ENCODE measurements at places on chromosomes 4 and X.
A peak's percentile ranks its signal among the peaks of the same experiment; 100 is the strongest.

DNA sequence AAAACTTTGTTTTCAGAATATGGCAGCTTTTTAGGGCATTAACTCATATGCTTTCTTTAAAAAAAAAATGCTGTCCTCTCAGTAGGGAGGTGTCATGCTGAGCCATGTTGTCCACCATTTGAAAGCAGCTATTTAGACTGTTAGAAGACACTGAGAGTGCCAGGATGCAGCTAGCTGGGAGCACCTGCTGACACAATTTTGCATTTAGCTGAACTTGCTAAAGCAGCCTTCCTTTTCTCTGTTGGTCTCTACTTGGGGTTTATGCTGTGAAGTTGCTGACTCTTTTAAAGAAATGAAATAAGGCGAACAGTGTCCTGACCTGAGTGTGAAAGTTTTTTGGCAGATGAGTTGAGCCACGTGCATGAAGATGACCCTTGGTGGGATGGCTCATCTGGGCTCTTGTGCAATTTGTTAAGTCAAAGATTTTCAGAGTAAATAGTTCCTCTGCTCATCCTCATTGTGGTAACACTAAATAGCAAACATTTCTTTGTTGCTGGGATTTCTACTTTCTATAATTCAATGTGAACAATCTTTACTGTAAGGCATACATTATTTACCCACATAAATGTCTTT, 64.5 kb downstream of the CDS1 start:
- no peak for DNase-seq

DNA sequence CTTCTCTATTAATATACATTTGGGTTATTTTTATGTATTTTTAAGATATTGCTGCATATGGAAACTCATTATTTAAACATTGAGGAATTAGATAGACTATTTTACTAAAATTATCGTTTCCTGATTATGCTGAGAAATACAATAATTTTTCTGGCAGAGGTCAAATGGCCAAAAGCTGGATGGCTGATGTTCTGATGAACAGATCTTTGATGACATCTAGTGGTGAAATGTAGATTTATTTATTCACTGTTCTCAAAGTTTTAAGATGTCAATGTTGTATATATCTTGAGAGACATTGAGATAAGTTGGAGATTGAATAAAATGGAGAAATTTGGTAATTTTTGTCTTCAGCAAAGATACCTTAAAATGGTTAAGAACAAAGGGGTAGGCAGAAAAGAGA, 96.2 kb downstream of the UGT8 start:
- DNase-seq: no peak

DNA sequence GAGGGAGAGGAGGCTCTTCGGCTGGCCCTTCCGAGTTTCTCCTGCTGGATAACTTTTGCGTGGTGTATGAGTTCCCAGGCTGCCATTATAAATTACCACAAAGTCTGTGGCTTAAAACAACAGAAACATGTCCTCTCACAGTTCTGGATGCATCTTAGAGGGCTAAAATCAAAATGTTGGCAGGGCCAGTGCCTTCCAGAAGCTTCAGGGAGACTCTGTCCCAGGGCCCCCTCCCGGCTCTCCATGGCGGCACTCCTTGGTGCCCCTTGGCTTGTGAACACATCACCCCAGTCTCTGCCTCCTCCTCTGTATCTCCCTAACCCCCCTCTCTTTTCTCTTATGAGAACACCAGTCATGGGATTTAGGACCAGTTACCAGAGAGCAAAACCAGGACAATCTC, 23.3 kb upstream of the PPP2R2C start:
- no peak for DNase-seq

- DNase-seq: no peak
These were observed 23.1 kb downstream of the NAP1L5 start for GRCh38 chr4:88674565-88674964.

DNA sequence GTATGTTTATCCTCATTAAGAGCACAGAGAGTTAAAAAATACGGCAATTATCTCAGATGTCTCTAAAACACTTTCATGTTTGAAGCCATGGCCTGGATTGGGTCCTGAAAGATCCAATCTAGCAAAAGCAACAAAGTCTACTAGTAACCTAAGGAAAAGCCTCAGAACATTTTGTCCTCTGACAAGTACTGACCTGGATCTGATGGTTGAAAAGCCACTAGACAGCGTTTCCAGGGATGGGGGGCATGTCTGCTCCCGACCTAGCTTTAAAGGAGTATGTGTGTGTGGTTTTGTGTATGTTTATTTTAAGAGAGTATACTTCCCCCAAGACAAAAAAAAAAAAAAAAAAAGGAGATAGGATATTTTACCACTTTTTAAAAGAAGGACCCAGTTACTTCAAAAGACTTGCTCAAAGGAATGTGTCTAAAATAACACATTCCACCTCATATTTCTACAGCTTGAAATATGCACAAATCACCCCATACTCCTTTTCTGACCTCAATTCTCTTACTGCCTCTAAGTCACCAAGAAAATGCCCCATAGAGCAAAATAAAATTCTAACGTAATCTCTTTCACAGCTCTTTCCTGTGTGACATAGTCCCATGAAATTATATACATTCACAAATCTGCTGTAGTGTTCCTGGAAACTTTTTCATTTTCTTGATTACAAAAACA, 189.0 kb upstream of the TTC29 start:
- DNase-seq: no peak

DNA sequence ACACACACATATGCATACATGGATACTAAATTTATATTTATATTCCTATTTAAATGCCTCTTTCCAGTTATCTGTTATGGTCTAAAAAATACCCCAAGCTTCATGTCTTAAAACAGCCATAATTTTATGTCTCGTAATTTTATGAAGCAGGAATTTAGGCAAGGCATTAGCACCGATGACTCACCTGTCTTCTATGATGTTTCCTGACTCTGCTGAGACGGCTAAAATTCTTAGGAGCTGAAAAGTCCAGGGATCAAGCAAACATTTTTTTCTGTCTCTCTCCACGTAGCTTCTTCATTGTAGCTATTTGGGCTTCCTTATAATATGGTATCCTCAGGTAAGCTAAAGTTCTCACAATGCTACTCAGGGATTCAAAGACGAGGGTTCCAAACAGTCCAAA, 930.3 kb downstream of the STIM2 start:
- no peak for DNase-seq

DNA sequence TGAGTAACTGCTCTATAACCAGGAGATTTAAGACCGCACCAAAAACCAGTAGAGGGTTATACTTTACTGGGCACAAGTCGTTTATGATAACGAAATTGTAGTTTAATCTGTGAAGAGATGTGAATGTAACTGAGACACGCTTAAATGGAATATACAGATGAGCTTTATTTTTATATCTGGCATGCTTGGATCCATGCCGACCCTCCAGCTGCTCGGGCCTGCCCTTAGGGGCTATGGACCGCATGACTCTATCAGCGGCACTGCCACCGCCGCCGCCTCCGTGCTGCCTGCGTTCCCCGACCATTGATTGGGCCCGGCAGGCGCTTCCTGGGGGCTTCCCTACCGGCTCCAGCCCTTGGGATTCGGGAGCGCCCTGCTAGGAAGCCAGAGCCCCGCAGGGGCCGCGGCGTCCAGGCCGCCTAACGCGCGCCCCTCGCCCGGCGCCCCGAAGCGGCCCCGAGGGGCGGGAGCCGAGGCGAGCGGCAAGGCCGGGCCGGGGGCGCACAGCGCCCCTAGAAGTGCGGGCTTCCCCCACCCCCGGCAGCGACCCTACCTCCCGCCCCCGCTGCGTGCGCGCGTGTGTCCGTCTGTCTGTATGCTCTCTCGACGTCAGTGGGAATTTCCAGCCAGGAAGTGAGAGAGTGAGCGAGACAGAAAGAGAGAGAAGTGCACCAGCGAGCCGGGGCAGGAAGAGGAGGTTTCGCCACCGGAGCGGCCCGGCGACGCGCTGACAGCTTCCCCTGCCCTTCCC, at the start of gene NFKB1:
NFKB1 (plus strand) TSS at position 664 of the 751 bp plus-strand sequence. CDS start 24,160 bp downstream, outside the sequence.
- DNase-seq: peak; percentile 90

GRCh38 chr4:158159054-158159717, 13.6 kb downstream of the GASK1B start:
- DNase-seq: no peak

DNA sequence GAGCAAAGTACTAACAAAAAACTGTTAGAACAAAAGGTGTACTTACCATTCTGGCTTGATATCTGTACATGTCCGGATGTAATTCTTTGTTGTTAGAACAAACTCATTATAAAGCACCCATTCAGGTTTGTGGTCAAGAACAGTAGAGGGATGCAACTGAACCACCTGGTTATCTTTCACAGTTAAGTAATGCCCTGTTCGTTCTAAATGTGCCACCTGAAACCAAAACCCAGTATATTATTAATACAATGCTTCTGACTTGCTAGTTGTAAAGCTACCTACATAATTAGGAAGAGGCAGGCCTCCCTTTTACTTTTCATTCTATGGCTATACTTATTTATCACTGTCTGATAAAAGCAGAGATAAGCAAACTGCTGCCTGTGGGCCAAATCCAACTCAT, 54.8 kb downstream of the DHX15 start:
- DNase-seq: no peak

GRCh38 chrX:46447384-46447783, 97.8 kb downstream of the ZNF674 start:
- no peak for DNase-seq

DNA sequence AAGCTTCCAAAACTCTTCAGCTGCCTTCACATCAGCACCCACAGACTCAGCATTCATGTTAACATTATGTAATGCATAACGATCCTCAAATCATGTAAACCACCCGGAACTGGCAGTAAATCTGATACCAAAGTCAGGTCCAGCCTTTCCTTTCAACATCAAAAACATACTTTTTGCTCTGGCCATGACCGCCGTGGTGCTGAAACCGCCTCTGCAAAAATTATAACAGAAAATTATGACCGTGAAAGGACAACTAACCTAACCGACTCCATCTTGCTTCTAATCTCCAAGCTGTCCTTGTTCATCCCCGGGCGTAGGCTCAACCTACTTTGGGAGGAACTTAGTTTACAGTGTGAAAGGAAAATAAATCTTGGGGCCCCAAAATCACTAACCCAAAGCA, 51.6 kb downstream of the TRMT44 start:
- no peak for DNase-seq

- DNase-seq: no peak
These were observed 88.0 kb downstream of the NAA11 start for GRCh38 chr4:79237851-79238250.

DNA sequence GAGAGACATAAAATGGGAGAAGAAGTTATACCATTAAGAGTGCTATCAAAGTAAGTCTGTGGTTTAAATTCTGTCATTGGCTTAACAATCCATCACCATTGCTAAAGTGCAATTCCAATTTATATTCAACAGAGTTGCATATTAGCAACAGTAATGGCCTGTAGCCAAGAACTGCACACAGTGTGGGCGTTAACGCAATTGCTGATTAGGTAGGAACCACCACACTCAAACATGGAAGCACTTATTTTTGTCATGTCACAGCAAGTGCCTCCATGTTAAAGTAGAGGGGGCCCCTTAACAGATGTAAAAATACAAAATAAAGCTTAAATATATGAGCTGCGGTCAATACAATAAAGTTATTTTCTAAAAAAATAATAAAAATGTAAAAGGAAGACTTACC, 10.8 kb downstream of the LARP7 start:
- DNase-seq: no peak

DNA sequence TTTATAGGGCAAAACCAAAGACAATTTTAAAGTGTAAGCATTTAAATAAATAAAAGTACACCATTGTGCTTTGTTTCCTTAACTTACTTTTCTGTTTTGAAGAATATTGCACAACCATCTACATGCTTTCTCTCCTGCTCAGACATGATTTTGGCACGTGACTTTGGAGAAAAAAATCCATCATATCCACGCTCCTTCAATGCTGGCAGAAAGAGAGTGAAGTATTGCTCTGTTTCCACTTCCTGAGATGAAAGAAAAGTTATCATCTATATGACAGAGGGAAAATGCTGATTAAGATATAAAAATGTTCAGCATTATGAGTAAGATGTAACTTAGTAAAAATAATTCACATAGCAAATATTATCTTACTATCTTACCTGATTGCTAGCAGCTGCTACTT, 77.1 kb downstream of the CNOT6L start:
- no peak for DNase-seq

DNA sequence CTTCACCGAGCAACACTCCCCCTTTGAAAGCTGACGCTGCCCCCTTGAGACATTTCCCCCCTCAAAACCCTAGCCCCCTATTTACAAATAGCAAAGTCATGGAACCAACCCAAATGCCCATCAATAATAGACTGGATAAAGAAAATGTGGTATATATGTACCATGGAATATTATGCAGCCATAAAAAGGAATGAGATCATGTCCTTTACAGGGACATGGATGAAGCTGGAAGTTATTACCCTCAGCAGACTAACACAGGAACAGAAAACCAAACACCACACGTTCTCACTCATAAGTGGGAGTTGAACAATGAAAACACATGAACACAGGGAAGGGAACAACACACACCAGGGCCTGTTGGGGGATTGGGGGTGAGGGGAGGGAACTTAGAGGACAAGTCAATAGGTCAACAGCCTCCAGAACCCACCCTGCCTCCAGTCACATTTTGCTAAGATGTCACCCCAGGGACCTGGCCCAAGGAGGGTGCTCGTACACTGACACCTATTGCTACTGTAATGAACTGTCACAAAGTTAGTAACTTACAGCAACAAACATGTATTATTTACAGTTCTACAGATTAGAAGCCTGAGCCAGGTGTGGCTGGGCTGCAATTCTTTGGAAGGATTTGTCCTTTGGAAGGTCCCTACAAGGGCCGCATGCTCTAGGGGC, 20.6 kb downstream of the SCD5 start:
- DNase-seq: no peak

GRCh38 chr4:107579099-107579498, 140.9 kb downstream of the PAPSS1 start:
- DNase-seq: no peak

GRCh38 chrX:41716222-41716621, 7.8 kb upstream of the GPR82 start:
- DNase-seq: no peak

- DNase-seq: no peak
These were observed 15.8 kb downstream of the SMPX start for GRCh38 chrX:21741869-21742701.

DNA sequence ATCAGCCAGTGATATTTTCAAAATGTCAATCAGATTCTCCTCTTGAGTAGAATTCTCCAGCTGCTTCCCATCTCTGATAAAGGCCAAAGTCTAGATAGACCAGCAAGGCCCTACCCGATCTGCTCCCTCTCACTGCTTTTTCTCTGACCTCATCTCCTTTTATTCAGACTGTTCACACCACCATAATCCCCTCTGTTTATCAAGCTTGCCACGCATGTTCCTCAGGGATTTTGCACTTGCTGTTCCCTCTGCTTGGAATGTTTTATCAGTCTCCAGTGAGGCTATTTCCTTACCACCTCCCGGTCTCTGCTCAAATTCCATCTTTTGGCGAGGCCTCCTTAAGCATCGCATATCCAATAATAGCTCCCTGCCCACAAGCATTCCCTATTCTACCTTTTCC, 20.1 kb downstream of the NOCT start:
- no peak for DNase-seq
